Vagina (tissue), 2 donors: ENCODE measurements at places on chromosomes 5 and 9.
A peak's percentile ranks its signal among the peaks of the same experiment; 100 is the strongest.

DNA sequence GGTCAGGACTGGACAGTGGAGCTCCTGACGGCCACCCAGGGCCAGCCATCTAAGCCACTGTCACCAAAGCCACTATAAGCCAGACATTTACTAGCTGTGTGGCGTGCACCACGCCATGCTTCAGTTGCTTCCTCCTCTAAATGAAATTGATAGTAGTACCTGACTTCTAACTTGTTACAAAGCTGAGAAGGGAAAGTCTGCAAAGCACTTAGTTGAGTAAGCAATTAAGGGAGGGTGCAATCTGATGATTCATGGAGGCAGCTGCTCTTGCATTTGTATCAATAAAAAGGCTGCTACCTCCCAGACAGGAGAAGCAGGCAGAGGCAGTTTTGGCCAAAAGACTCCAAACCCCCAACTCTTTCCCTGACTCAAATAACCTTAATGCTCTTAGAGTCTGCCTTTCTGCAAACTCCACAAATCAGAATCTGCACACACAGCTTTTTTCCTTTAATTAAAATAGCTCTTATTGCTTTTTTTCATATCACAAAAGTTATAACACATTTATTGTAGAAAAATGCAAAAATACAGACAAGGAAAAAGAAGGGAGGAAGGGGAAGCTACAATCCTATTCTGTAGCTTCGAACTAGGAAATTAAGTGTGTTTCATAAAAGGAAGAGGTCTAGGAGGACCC, 19.3 kb upstream of the RAPGEF1 start:
- peaks cover 12% of the 10 kb centered on the region for H3K4me1 ChIP-seq
- H3K27ac ChIP-seq = no peak overlapping the region
- H3K4me3 ChIP-seq = no peak overlapping the region
- H3K27me3 ChIP-seq = no peaks in the 10 kb centered on the region

GRCh38 chr5:149229298-149229937, 42.2 kb upstream of the AFAP1L1 start:
- H3K4me1 ChIP-seq = peaks cover 7% of the 10 kb centered on the region
- no peak overlapping the region for H3K4me3 ChIP-seq
- H3K27me3 ChIP-seq = no peaks in the 10 kb centered on the region
- no peaks in the 10 kb centered on the region for H3K36me3 ChIP-seq
- DNase-seq = no peak

- H3K27ac ChIP-seq = peak overlapping the region; percentile 99
- peaks cover 63% of the 10 kb centered on the region for H3K4me1 ChIP-seq
- H3K4me3 ChIP-seq = peak overlapping the region; percentile 97
- no peaks in the 10 kb centered on the region for H3K36me3 ChIP-seq
- no peaks in the 10 kb centered on the region for H3K27me3 ChIP-seq
- DNase-seq = no peak
Measured at GRCh38 chr5:55993731-55994494, 850 bp downstream of the IL6ST start.

DNA sequence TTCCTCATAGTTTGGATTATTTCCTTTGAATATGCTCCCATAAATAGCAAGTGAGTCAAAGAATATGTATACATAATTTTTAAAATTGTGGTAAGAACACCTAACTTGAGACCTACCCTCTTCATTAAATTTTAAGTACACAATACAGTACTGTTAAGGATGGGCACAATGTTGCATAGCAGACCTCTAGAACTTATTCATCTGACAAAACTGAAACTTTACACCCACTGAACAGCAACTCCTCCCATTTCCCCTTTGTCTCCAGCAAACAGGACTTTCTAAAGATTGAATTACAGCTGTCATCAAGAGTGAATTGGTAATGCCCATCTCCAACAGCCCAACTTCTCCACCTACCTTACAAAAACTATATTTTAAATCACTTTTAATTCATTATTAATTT, 388.9 kb downstream of the HTR1A start:
- no peaks in the 10 kb centered on the region for H3K36me3 ChIP-seq
- DNase-seq = no peak
- no peak overlapping the region for H3K27ac ChIP-seq
- H3K4me3 ChIP-seq = no peak overlapping the region

DNA sequence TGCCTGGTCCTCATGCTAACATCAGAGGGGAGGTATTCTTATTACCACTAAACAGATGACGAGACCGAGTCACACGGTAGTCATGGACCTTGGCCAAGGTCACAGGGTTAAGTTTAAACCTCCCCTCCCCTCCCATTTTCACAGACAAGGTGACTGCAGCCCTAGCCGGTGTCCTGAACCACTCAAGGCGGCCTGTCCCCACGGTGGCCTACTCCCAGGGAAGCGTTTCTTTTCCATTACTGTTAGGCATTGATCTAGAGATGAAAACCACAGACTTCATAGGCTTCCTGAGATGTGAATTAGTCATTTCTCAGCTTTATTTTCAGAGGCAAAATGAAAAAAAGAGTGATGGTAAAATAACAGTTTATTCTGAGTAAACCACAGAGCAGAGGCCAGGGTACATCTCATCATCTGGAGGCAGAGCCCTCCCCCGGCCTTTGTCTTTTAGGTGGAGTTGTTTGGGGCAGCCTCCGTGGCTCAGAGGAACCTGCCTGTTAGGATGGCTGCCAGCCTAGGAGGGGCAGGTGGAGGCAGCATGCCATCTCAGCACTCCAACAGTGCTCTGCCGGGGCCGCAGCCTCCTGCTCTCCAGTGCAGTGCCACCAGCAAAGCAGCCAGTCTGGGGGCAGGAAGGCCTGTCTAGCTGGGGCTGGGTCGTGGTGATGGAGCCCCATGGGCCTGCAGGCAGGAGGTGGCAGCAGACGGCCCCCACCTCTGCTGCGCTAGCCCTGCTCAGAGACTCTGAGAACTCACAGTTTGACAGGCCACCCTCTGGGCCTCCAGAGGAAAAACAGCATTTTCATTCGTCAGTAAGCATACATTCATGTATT, 71.2 kb downstream of the RAPGEF1 start:
- no peak for DNase-seq
- H3K4me1 ChIP-seq = peaks cover 71% of the 10 kb centered on the region
- H3K36me3 ChIP-seq = no peaks in the 10 kb centered on the region

- no peaks in the 10 kb centered on the region for H3K27me3 ChIP-seq
- no peak overlapping the region for H3K27ac ChIP-seq
- DNase-seq = no peak
- H3K36me3 ChIP-seq = no peaks in the 10 kb centered on the region
Measured at GRCh38 chr5:35753500-35753899, 103.2 kb upstream of the IL7R start.

DNA sequence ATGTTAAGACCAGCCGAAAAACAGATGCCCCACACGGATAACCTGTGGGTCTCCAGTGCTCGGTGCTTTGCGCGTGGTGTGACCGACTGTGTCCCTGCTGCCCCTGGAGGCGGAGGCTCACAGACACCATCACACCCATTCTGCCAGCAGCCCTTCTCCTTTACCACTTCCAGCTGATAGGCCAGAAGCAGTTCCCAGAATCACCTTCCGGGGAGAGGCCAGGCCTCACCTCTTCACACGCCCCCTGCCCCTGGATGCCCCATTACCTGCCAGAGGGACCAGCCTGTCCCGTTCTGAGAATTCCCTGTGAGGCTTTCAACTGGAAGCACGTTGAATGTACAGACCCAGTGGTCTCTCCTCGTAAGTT, 21.6 kb upstream of the LRRC14B start:
- H3K27me3 ChIP-seq = no peaks in the 10 kb centered on the region
- H3K4me3 ChIP-seq = no peak overlapping the region
- H3K36me3 ChIP-seq = no peaks in the 10 kb centered on the region
- DNase-seq = no peak

- H3K36me3 ChIP-seq = no peaks in the 10 kb centered on the region
- H3K4me1 ChIP-seq = no peaks in the 10 kb centered on the region
- no peaks in the 10 kb centered on the region for H3K27me3 ChIP-seq
- no peak for DNase-seq
Measured at GRCh38 chr9:129126749-129127618, 15.8 kb downstream of the PTPA start.

- no peaks in the 10 kb centered on the region for H3K4me1 ChIP-seq
- no peak for DNase-seq
- no peaks in the 10 kb centered on the region for H3K36me3 ChIP-seq
- H3K4me3 ChIP-seq = no peak overlapping the region
Measured at GRCh38 chr5:118126159-118126558, 862.2 kb downstream of the DTWD2 start.

DNA sequence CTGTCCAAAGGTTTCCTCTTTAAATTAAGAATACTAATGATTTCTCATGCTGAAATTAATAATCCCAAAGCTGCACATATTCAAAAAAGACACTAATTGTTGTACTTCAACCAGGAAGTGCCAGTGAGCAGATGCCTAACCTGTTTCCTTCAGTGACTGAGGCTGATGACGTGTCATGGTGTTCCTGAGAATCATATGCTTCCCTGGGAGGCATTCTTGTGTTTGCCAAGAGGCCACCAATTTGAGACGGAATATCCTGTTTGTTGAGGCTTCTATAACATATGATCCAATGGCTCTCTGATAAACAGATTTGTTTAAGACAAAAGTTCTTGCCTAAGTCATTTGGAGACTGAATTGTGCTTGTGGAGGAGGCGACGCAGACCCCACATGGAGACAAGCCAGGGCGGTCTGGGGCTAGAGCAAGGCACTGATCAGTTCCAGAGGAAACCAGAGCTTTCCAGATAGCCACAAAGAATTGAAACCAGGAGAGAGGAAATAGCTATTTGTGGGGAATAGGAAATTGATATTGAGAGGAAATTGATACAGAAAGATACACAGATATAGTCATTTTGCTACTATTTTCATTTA, 66.4 kb upstream of the ZNF608 start:
- no peaks in the 10 kb centered on the region for H3K27me3 ChIP-seq
- H3K36me3 ChIP-seq = no peaks in the 10 kb centered on the region
- no peak overlapping the region for H3K4me3 ChIP-seq
- no peak overlapping the region for H3K27ac ChIP-seq

- H3K27me3 ChIP-seq = no peaks in the 10 kb centered on the region
- H3K27ac ChIP-seq = peak overlapping the region; percentile 56
- DNase-seq = no peak
- H3K4me3 ChIP-seq = no peak overlapping the region
- peaks cover 26% of the 10 kb centered on the region for H3K4me1 ChIP-seq
Measured at GRCh38 chr5:159032656-159033350, 66.9 kb downstream of the EBF1 start.
